Activated naive CD8-positive, alpha-beta T cell treated with anti-CD3 and anti-CD28 coated beads, Interleukin-2, amount 10 ng/mL, durations not matched to agents 7 days and 5 days (primary cell): ENCODE measurements at places on chromosomes 2 and 18. TPM values are rescaled to one million over a fixed set of nuclear protein-coding genes. Genes with fewer than 3 reads are reported as not detected.

The ALPI gene
- total RNA-seq = not detected

The XIRP2 gene
- total RNA-seq = not detected

- no peak for DNase-seq
Measured at GRCh38 chr2:120029672-120030640, 17.1 kb downstream of the EPB41L5 start.

DNA sequence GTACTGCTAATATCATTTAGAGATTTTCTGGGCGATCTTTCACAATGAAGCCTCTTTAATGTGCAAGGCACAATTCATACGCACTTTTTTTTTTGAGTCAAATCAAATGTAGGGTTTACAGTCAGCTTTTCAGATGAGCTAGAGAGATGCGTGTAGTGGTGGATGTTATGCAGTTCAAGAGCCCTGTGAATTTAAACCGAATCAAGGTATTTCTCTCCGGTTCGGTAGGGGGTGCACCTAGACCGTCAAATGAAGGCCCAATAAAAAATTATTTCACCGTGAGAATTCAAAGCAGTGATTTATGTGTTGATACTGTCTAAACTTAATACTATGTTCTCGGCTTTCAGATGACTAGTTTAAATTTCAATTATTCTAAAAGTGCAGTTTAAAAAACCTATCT, 1.1 kb downstream of the PTH2R start:
- DNase-seq = no peak

DNA sequence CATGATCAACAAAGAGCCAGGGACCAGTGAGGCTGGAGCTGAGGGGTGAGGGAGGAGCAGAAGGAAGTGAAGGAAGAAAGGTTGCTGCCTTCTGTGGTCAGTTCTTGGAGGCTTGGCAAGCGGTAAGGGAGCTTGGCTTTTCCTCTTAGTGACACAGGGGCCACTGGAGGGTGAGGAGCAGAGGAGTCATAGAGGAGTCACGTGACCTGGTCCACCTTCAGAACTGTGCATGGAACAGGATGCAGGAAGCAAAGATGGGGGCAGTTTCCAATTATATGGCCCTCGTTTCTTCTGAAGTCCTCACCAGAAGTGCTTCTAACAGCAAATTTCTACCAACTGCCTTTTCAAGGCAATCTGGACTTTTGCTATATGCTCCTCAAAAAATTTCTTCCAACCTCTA, 326.9 kb upstream of the SMIM21 start:
- DNase-seq = no peak

DNA sequence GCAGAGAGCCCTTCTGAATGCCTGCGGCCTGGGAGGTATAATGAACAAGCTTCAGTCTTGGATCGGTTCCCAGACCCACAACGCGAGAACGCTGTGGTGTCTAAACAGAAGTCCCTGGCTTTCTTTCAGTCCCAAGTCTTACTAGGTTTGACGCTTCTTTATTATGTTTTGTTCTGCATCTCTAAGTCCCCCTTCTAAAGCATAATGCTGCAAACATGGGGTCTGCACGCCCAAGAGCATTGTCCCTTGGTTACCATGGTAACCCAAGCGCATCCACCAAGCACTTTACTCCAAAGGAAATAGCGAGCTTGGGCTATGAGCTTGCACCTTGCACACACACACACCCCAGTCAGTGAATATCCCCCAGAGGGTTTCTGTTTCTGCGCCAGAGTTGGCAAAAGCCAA, 193.7 kb downstream of the INO80D start:
- no peak for DNase-seq
